Hindlimb muscle (tissue), 1 donor: ENCODE measurements at places on chromosomes 4 and X.

- no peak for DNase-seq
Observed at GRCh38 chrX:43386875-43387274, 269.2 kb upstream of the MAOA start.

DNA sequence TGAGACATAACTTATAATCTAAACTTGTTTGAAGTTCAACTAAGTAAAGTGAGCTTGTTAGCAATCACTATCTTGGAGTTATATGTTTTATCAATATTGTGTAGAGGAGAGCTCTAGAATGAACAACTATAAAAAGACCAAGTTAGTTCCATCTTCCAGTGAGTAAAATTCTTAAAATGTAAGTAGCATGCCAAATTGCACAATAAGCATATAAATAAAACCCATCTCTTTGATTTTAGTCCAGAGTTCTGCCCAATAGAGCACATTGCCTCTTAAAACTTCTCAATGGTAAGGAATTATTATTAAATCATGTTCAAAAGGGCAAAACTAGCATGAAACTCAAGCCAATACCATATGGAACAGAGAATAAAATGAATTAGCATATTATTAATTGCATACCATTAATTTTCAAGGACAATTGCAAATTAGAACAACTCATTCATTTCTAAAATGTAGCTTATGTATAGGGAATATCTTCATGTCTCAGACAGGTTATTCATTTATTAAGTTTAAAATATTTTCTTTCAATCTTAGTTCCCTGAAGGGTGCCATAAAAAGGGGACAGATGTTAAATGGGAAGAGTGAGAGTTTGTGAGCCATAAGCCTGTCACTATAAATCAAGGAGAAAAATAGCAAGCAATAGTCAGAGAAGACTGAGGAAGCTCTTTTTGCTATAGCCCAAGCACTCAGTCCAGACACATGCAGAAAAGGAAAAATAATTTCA is 507.6 kb downstream of the CENPC start:
- DNase-seq, result no peak

GRCh38 chr4:111778543-111778942 is 366.7 kb upstream of the FAM241A start:
- no peak for DNase-seq

DNA sequence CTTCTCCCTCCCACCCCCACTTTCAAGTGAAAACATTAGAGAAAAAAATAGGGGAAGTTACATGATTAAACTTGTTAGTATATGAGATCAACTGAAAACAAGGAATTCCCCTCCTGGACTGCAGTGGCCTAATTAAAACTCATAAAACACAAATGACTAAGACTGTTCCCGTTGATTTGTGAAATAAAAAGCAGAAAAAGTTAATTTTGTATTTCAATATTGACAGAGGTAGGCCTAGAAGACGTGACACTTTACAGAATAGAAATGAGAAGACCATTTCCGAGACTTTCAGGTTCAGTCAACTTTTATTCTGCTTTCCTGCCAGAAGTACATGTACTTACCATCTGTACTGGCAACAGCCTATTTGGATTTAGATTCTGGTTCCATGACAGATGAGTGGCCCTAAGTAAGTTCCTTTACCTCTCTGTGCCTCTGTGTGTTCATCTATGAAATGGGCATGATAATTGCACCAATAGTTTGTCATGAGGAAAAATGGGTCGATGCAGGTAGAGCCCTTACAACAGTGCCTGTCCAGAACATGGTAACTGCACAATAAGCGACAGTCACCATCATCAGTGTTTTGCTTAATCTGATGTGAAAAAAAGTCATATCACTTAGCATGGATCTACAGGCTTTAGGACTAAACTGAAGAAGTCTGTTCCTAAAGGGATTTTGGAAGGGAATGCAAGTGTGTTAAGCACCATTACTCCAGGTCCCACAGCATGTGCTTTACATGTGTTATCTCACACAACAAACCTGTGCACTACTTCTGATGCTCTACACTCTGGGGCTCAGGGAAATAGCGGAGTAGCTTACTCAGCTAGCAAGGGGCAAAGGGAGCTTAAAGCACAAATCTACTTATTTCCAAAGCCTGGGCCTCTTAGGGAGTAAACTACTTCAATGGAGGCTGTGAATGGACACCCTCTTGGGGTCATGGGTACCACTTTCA is 562.3 kb upstream of the DIPK2B start:
- no peak for DNase-seq

DNA sequence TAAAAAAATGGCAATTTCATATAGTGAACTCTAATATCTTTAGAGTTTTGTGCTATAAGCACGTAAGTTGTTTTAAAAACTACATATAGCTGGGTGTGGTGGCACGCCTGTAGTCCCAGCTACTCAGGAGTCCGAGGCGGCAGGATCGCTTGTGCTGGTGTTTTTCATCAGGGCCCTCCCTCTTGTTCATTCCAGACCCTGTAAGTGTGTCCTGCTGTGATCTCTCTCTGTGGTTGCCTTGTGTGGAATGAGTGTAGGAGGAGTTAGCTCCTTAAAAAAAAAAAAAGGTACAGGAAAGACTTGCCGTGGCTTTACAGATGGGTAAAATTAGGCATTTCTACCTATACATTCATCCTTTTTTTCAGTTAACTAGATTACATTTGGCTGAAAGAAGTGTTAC is 35.4 kb downstream of the RBBP7 start:
- DNase-seq, result no peak

GRCh38 chr4:112170451-112170993 is 25.3 kb downstream of the FAM241A start:
- no peak for DNase-seq
